ENCODE measurements at places on chromosomes 2 and 18.
A peak's percentile ranks its signal among the peaks of the same experiment; 100 is the strongest.

DNA sequence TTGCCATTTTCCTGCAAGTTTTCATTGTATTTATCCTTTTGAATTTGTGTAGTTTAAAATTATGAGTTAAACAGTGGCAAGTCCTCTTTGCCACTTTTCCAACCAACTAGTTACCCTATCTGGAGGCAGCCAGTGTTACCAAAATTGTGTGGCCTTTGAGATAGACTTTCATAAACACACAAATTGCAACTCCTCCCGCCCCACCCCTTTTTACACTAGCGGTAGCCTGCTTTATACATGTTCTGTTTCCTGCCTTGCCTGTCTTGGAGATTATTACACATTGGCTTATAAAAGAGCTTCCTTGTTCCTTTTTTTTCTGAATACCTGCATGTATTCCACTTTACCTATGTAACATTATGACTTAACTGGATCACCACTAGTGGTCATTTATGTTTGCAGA, 56.5 kb downstream of the RPIA start:
- DNase-seq, result no peak

DNA sequence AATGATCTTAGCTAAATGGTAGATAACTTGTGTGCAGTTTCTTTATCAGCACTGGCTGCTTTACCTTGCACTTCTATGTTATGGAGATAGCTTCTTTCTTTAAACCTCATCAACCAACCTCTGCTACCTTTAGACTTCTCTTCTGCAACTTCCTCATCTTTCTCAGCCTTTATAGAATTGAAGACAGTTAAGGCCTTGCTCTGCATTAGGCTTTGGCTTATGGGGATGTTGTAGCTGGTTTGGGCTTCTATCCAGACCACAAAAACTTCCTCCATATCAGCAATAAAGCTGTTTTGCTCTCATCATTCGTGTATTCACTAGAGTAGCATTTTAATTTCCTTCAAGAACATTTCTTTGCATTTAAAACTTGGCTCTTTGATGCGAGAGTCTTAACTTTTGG, 123.7 kb downstream of the PIK3C3 start:
- DNase-seq, result no peak

- no peak for DNase-seq
Measured at GRCh38 chr2:217691516-217691915, 311.3 kb downstream of the TNS1 start.

DNA sequence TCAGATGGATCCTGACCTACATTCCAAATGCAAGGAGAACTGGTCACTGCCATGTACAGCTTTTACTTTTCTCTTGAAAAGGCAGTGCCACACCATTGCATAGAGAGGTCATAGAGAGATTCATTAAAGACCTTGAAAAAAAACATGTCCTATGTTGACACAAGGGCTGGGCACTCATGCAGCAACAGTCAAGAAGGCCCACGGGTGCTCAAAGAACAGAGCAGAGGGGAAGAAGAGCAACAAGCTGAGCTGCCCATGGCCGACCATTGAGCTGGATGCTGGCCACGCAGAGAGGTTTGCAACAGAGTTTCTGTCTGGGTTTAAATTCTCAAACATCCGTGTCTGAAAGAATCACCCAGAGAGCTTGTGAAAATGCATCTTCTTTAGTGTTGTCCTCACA, 99.1 kb downstream of the ADD2 start:
- no peak for DNase-seq

DNA sequence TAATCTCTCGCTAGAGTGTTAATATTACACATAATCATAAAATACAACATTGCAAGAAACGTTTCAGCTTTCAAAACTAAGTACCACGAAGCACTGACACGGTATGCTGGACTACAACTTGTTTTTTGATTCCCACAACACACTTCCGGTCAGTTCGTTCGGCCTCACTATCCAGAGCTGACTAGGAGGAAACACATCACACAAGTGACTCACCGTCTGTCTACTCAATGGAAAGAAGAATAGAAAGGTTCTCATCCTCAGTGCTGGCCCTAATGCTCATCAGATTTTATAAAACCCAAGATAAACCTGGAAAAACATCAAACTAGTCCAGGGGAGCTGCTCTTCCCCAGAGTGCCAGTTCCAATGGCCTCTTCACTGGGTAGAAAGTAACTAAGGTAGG, 42.9 kb downstream of the ZNF385B start:
- DNase-seq, result no peak

- no peak for DNase-seq
Measured at GRCh38 chr2:200095436-200095835, 140.1 kb downstream of the MAIP1 start.

DNA sequence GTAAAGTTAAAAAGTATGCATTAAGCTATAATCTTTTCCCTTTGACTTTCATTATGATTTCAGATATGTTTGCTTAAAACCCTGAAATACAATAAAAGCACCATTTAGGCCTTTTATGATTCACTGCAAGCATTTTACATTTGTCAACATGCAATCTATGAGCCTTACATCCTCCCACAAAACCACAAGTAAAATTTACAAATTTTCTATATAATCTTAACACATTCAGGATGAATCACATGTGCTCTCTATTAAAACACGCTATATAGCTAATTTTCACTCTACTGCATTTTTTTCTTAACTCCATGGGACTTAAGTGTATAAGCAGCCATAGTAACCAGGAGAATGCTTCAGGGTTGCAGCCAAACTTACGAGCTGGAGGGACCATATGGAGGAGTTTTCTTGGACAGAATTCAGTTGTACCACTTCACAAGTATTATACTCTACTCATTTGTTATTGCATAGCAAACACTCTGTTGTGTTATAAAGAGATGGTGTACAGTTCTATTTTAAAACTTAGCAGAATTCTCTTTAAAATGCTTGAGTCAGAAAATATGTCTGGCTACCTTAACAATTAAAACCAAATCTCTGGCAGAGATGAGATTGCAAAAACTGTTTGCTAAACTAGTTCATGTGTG, 293.2 kb downstream of the ALK start:
- no peak for DNase-seq

GRCh38 chr18:46322411-46322891, 218.3 kb downstream of the HAUS1 start:
- DNase-seq, result no peak

DNA sequence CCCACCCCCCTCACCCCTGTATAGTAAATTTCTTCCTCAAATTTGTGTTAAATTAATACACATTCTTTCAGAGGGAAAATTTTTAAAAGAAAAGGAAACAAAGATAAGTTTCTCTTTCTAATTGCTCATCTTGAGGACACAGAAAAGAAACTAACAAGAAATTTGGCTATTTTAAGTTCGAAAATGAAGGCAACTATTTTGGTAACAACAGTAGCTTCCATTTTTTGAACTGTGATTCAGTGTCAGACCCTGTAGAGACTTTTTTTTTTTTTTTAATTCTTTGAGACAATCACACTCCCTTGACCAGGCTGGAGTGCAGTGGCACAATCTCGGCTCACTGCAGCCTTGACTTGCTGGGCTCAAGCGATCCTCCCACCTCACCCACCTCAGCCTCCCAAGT, 194.9 kb downstream of the SS18 start:
- DNase-seq, result no peak

DNA sequence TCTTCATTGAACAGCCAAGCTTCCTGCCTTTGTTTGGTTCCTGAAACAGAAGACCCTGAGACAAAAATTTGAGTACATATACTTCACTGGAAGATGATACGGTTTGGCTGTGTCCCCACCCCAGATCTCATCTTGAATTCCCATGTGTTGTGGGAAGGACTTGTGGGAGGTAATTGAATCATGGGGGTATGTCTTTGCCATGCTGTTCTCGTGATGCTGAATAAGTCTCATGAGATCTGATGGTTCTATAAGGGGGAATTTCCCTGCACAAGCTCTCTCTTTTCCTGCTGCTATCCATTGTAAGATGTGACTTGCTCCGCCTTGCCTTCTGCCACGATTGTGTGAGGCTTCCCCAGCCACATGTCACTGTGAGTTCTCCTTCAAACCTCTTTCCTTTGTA, 76.5 kb downstream of the BABAM2 start:
- DNase-seq, result no peak

DNA sequence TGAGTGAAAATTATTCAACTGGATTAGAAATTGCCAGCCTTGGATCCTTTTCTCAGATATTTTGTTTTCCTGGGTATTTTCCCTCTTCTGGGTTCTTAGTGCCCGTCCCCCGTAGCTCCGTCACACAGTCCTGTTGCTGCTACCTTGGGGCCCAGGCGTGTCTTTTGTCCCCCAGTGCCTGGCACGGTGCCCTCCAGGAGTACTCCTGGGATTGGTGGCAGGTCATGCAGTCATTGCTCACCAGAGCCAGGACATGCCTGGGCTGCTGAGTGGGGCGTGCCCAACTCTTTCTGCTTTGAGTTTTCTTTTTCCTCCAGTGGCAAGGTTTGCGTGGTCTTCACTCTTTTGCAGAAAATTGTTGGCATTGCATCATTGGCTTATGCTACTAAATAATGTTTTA, 275.2 kb downstream of the AGAP1 start:
- DNase-seq, result no peak

GRCh38 chr2:160109939-160110673, 47.7 kb upstream of the PLA2R1 start:
- DNase-seq, result peak; percentile 12

GRCh38 chr2:138496096-138496651, 5.4 kb upstream of the SPOPL start:
- DNase-seq, result no peak

- DNase-seq, result no peak
Measured at GRCh38 chr2:172095905-172096625, 6.6 kb downstream of the DLX2 start.

DNA sequence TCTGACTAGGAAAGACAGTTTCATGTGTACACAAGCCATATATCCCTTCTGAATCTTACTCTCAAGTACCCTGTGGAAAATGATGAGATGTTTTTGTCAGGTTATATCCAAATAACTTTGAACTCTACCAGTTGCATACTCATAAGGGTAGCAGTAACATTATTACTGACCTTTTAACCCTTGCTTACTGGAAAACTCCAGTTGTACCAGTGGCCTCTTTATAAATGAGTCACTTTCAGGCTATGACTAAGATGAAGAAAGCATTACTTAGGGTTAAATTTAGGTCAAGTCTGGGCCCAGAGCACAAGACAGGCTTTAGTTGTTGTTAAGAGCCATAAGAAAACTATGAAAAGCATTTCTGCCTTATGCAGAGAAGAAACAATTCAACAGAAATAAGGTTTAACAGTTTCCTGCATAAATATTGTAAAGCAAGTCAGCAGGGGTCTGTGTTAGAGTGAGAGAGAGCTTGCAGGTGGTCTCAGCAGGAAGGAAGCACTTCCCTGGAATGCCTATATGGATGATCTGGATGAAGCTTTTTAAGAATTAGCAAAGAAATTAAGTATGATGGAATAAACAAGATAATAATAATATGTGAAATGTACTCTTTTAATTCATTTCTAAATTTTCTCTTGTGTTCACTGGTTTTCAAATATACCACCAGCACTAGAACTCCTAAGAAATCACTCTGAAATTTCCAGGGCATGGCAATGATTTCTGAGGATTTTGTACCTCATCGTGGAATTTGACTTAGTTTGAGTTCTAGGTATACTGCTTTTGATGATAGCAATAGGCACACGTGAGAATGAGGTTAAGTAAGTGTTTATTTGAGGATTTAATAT, 126.6 kb downstream of the UBE2E3 start:
- DNase-seq, result no peak

GRCh38 chr2:42246562-42246961, 77.4 kb downstream of the EML4 start:
- DNase-seq, result no peak

- no peak for DNase-seq
Measured at GRCh38 chr2:105364436-105365139, 27.2 kb downstream of the C2orf49 start.

- no peak for DNase-seq
Measured at GRCh38 chr2:34660741-34661140, 1061.6 kb upstream of the FAM98A start.

DNA sequence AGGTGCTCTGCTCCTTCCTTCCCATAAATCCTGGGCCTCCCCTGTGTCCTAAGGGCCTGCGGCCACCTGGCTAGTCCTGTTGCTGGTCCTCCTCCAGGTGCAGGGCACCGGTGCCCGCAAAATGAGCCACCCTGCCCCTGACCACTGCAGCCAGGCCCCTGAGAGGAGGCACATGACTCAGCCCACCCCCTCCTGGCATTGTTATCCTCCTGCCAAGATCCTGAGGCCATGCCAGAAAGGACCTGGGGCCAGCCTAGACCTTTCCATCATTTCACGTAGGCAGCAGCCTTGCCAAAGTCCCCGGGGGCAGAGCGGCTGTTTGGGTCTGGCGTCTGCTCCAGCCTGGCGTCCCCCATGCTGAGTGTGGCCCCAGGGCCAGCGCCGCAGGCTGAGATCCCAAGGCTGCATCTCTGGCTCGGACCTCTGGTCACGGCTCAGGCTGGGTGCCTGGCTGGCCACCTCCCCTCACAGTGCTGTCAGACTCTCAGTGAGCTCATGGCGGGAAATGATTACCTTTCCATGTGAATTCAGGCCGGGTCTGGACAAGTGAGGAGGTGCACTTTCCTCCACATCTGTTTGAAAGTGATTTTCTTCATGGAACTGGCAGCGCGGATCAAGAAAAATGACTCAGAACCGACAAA, 81.0 kb downstream of the NDUFA10 start:
- DNase-seq, result no peak
